Activated T-cell treated with anti-CD3 and anti-CD28 coated beads, Interleukin-2, amount 50 U/mL, for 72 hours (primary cell): ENCODE measurements at places on chromosomes 2 and 18.

- no peak for DNase-seq
Observed at GRCh38 chr2:40445467-40445866, 6.4 kb downstream of the SLC8A1 start.

GRCh38 chr2:11329776-11330175, 14.7 kb downstream of the ROCK2 start:
- no peak for DNase-seq

DNA sequence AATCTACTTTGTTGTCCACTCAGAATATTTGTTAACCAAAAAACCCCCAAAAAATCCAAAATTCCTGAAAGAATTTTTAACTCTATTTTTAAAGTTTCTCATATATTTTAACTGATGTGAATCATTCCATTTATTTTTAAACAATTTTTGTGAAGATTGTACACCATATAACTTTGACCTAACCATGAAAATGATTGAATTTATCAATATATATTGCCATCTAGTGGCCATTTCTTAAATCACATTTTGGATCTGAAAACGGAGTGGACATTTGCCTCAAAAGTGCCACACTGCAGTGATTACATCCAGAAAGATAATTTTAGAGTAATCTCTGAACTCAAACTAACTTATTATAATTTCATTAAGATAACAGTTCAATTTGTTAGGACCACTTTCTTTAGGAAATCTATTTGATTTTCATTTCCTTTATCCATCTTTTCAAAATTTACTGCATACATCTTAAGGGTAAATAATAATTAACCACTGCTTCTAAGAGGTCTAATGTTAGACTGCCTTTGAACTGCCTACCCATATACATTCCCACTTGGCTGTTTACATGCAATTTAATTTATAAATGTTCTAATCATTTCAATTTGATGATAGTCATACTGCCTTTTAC, 71.1 kb downstream of the DSC3 start:
- no peak for DNase-seq

GRCh38 chr2:190213441-190214335, 105.9 kb downstream of the HIBCH start:
- DNase-seq, result no peak

GRCh38 chr18:79902640-79903039, 48.8 kb downstream of the SLC66A2 start:
- DNase-seq, result no peak

GRCh38 chr2:25335971-25336370, 5.8 kb downstream of the DNMT3A start:
- no peak for DNase-seq

DNA sequence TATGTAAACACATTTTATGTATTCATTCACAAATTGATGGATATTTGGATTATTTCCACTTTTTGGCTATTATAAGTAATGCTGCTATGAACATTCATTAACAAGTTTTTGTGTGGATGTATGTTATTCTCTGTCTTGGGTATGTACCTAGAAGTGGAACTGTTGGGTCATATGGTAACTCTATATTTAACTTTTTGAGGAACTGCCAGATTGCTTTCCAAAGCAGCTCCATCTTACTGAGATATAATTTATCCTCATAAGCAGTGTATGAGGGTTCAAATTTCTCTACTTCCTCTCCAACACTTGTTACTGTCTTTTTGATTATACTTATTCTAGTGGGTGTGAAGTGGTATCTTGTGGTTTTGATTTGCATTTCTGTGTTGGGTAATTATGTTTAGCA, 7.1 kb upstream of the EML6 start:
- DNase-seq, result no peak

DNA sequence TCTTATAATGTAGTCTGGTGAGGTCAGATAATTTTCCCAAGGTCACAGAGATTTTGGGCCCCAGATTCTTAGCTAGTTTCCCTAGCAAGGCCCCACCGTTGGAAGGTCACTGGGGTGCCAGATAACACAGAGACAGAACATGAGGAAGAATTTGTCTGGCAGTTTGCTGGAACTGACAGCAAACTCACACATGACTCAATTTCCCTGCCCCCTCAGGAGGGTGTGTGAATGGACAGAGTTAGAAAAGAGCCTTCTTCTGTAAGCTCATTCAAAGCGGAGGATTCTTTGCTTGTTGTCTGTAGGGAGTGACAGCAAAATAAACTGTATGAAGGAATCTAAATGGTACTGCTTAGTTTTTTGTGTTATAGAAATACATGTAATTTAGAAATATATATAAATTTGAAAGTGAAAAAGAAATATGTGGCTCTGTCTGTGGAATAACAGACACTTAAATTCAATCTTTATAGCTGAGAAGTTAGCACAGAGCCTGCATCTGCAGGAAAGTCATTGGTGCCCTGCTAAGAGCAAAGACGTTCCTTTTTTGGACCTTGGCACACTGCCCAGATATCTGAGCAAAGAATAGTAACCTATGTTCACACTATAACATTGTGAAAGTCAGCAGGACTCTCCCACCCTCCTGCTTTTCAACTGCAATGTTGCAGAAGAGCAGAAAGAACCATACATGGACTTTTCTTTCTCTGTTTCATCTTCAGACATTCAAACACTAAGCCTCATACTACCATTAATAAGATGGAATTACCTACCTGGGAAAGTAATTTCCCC, 2.1 kb downstream of the MDH1 start:
- peak; percentile 7 for DNase-seq

DNA sequence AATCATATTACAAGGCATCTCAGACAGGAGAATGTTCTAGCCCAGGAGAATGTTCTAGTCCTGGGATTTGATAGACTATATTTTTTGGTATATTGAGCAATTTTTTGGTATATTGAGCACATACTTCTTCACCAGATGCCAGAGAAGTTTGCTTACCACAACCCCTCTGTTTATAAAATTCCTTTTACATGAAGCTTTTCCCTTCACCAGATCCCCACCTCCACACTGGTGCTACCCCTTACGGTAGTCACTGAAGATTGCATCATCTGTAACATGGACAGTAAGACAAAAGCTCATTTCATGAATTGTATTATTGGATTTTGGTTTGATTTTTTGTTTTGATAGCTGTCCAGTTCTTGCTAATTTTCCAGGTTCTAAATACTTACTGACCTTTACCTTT, 7.2 kb upstream of the HNMT start:
- DNase-seq, result no peak

DNA sequence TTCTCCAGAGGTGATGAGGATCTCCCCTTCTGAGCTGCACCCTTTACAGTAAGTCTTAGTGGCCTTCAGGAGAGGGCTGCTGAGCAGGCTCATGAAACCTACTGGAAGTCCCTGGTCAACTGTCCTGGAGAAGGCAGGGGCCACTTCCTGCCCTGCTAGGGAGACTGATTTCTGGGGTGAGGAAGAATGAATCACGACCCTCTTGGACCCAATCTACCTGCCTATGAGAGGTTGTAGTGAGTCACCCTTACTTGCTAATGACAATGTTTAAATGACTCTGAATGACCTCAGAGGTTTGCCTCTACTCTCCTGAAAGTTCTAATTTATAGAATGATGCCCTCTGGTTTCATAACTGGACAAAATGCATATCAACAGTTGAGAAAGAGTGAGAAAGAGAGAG, 79.4 kb upstream of the FAM136A start:
- DNase-seq, result no peak

DNA sequence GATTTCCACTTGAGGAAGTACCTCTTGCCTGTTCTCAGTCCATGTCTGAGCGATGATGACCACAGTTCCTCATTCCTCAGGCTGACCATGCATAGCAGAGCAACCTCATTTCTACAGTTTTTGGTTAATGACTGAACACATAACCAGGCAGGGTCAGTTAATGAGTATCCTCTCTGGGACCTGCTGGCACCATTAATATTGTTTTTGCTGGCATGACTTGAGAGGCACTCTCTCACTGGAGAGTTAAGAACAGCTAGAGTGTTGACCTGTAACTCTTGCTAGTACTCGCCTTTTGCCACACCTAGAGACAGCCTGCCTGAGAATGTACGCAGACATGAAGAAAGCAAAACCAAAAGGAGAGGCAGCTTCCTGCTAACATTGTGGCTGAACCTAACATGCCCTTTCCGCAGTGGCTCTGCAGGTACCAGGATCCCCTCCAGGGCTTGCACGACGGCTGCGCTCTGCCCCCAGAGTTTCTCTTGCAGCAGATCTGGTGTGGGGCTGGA, 23.9 kb downstream of the PECR start:
- peak; percentile 60 for DNase-seq

- no peak for DNase-seq
Observed at GRCh38 chr2:37013315-37013641, 46.9 kb upstream of the STRN start.

GRCh38 chr18:41999751-42000150, 44.7 kb downstream of the PIK3C3 start:
- DNase-seq, result no peak

DNA sequence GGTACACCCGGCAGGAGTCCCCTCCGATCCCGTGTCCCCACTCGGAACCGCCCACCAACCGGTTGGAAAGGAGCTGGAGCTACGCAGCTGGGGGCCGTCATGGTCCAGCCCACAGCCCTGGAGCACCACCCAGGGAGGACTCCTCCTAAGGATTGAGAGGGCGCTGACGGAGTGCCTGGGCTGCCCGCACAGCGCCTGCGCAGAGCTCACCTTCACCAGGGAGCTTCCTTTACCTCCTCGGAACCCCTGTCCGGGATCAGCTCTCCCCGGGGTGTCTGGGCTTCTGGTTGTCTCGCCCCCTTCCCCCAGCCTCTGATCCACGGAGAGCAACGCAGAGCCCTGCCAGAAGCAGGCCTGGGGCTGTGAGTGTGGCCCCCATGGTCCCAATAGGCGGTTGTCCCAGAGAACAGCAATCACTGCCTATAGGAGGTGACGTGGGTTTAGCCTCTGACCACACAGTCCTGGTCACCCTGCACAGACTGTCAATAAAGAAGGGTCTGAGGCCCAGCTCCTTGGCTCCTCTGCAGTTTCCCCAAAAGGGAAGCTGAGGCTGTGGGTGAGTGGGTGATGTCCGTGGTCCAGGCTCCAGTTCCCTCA, 14.6 kb downstream of the ALPG start:
- no peak for DNase-seq

DNA sequence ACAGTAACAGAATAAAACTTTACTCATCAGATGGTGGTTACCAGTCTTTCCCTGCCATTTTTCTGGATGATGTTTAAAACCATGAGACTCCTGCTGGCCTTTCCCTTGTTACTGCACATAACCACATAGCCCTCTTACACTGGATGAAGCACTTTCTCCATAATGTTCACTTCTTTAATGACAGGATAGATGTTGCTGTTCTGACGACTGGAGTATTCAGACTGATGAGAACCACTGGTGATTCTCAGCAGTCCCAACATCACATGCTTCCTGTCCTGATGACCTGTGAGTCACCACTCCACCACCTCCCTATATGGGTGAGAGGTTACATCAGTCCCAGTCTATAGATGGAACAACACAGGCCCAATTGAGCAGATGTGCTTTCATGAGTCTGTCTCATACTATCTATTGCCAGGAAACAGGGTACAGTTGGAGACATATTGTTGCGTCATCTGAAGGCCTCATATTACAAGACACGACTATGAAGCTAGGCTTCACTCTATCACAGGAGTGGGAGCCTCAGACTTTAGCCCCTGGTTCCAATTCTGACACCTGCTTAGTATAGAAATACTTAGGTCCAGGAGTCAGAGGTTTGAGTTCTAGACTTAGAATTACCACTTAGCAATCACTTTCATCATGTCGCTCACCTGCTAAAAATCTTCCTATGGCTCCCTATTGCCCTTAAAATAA, 145.7 kb upstream of the KLF7 start:
- DNase-seq, result peak; percentile 75

- no peak for DNase-seq
Observed at GRCh38 chr2:5504756-5505155, 187.4 kb upstream of the SOX11 start.

GRCh38 chr2:3148716-3149115, 228.9 kb downstream of the EIPR1 start:
- DNase-seq, result no peak

DNA sequence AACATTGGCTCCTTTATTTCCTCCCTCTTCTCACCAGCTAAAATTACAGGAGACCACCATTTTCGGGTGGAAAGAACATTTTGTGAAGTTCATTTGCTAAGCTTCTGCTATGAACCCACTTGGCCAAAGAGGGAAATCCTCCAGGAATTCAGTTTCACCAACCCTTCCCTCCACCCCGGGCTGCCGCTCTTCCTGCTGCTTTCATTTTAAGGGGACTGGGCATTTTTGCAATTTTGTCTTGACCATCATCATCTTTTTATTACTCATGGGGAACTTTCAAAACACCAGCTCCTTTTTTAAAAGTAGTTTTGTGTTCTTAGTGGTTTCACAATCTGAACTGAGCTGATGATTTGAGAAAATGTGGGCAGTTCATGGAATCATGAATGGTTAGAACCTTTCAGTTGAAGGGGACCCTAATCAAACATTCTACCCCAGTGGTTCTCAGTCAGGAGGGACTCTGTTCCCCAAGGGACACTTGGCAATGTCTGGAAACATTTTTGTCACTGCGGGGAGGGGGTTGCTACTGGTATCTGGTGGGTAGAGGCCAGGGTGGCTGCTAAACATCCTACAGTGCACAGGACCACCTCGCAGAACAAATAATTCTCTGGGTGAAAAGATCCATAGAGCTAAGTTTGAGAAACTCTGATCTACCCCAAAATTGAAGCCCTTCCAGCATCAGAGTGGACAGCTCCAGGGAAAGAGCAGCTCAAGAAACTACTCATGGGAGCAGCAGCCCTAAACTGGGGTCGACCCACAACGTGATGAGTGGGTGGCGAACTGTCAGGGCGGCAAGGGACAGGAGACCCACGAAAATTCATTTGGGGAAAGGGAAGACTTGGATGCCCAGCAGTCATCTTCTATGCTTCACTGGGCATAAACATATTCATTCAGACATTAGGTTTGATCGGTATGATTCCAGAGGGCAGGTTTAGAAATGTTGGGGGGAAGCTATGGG, 92.9 kb downstream of the ACKR3 start:
- DNase-seq, result no peak

DNA sequence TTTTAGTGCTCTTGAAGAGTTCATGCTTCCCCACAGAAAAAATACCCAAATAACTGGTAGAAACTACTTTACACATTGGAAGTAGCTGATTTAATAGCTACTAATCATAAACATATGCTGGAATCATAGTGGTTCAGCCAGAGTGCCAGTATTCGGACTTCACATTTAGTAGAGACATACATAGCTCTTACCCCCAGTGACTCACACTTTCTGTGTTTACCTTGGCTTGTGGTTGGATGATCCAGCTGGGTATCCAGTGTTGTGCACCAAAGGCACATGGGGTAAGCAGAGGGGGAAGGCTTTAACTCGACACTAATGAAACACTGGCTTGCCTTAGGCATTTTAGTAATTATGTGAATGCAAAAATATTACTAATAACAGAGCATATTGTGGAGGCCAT, 18.1 kb downstream of the ARHGAP28 start:
- DNase-seq, result no peak

DNA sequence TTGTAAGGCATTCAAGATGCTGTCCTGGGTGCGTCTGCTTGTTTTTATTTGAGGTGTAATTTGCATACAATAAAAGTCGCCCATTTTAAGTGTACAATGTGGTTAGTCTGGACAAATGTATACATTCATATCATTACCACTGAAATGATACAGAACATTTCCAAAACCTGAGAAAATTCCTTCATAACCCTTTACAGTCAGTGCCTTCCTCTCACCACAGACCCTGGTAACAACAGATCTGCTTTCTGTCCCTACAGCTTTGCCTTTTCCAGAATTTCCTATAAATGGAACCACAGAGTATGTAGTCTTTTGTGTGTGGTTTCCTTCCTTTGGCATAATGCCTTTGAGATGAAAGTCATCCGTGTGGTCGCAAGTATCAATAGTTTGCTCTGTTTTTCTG, 45.8 kb upstream of the NFU1 start:
- DNase-seq, result no peak

GRCh38 chr18:3947383-3947782, 497.4 kb downstream of the TGIF1 start:
- no peak for DNase-seq

GRCh38 chr18:44961288-44961995, 280.8 kb downstream of the SETBP1 start:
- no peak for DNase-seq
